ENCODE measurements at places on chromosomes 1 and 21.

- no peak for DNase-seq
Observed at GRCh38 chr1:17052038-17052437, 1.8 kb downstream of the SDHB start.

DNA sequence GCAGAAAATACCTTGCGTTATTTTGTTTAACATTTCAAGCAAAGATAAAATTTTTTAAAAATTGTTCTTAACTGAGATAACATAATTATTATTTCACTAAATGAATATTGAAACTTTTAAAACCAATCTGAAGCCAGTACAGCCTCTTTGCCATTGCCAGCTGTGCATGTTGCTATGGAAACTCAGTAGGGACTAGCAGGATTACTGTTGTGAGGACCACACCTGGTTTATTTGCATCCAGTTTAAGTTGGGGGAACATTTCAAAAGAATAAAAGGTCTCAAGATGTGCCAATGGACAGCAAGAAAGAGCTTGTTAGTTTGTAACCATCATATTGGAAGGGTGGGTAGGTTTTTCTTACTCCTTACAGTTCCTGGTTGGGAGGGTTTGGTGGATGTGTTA, 80.7 kb downstream of the POU2F1 start:
- DNase-seq, result no peak

DNA sequence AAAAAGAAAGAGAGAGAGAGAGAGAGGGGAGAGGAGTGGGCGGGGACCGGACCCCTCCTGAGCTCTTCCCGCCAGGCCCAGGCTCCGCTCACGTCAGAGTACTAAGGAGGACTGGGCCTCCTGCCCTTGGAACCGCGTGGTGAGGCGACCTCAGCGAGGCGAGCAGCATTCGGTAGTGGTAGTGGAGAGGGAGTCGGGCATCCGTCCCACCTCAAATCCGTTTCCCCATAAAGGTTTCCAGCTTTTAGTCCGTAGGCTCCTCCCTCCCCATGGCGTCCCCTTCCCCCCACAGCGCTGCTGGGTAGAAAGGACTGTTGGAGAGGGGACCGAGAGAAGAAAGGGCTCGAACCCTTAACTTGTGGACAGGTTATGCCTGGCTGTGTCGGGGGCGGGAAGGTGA, 124.4 kb upstream of the BARHL2 start:
- peak; percentile 22 for DNase-seq

GRCh38 chr1:68918563-68918962, 421.7 kb upstream of the DEPDC1 start:
- DNase-seq, result no peak

DNA sequence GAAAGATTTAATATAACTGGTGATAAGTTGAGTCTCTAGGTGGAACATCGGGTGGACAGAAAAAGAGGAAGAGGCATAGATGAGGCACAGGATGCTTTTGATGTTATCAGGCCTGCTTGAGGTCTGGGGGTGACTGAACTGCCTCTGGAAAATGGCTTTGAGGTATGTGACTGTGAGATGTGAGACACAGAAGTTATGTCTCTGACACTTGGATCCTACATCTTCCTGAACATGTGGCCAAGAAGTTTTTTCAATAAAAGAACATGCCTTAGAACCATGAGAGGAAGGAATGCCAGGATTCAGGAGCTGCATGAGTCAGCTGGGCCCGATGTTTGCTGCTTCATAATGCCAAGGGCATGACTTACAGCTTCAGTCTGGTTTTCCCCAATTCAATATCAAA, 11.5 kb upstream of the AIM2 start:
- no peak for DNase-seq

DNA sequence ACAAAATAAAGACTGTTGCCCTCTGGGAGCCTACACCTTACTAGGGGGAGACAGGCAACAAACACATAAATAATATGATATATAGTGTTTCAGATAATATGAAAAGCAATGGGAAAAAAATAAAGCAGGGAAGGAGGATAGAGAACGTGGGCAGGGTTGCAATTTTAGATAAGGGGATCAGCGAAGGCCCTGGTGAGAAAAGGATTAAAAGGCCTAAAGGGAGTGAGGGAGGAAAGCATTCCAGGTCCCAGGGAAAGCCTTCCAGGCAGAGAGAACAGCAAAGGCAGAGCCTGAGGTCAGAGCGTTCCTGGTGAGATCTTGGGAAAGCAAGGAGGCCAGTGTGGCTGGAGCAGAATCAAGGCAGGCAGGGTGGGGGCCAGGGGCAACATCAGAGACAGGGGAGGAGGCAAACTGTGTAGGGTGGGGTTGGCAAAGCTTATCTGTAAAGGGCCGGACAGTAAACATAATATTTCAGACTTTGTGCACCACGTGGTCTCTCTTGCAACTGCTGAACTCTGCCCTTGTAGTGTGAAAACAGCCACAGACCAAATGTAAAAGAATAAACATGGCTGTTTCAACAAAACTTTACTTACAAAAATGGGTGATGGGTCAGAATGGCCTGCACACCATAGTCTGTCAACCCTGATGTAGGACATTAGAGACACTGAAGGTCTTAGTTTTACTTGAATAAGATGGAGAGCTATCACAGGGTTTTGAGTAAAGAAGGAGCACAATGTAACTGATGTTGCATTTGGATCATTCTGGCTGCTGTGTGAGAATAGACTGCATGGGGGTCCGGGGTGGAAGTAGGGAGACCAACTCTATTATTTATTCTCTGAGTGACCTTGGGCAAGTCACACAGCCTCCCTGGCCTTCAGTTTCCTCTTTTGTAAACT, 13.3 kb upstream of the CPT2 start:
- DNase-seq, result peak; percentile 77

DNA sequence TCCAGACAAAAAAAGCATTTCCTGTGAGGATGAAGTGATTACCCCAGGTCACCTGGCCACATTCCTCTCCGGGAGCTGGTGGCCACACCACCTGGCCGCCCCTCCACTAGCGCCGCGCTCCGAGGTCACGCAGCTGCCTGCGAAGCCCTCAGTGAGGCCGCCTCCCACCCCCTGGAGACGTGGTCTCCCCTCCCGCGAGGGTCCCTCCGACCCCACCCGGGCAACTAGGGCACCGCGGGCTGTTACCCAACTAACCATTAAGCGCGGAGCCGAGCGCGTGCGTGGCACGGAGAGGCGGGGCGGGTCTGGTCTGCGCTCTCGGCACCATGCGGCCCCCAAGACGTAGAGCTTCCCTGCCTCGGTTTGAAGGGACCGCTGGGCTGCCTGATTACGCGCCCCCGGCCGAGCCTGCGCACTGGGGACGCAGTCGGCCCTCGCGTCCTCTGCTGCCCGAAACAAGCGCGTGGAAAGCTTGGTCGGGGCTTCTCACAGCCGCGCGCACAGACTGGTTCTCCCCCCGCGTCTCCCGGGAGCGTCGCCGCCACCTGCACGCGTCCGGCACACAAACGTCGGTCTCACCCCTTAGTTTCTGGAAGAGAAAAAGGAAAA, 106.5 kb downstream of the SLC16A1 start:
- no peak for DNase-seq

GRCh38 chr1:212612041-212612961, 3.7 kb downstream of the ATF3 start:
- DNase-seq, result no peak

DNA sequence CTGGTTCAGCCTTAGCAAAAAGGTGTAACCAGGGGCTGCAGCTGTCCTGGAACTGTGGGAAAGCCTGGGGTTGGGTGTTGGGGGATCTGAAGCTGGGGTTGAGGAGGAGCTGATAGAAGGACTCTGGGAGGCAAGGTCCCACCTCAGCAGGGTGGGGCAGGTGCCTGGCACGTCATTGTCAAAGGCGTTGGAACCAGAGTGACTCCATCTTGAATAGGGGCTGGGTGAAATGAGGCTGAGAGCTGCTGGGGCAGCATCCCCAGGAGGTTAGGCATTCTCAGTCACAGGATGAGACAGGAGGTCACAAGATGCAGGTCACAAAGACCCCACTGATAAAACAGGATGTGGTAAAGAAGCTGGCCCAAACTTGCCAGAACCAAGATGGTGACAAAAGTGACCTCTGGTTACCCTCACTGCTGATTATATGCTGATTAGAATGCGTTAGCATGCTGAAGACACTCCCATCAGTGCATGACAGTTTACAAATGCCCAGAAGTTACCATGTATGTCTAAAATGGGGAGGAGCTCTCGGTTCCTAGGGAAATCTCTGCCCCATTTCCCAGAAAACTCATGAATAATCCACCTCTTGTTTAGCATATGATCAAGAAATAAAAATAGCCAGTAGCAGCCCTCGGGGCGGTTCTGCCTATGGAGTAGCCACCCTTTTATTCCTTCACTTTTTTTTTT, 85.4 kb downstream of the IER5 start:
- DNase-seq, result no peak

- no peak for DNase-seq
Observed at GRCh38 chr1:112528076-112528475, 19.3 kb downstream of the WNT2B start.

GRCh38 chr1:183313063-183313462, 105.1 kb downstream of the NMNAT2 start:
- no peak for DNase-seq

DNA sequence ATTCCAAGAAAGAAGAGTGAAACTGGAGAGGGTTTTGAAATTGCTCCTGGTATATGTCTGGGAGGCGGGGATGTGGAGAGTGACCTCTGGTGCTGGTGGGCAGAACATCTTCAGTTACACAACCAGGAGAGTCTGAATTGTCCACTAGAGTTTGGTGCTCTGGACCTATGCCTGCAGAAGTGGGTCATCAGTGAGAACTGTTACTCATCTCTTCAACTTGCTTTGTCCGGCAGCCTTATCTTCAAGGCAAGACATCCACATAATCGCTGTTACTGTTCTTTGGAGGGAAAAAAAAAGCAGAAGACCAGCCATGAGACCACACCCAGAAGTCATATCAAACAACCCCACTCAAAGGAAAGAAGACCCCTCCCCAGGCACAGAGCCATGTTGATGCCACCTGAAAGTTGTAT, 14.9 kb downstream of the SH2D1B start:
- DNase-seq, result no peak

- no peak for DNase-seq
Observed at GRCh38 chr1:208157769-208158168, 86.4 kb downstream of the PLXNA2 start.

- peak; percentile 82 for DNase-seq
Observed at GRCh38 chr1:16082283-16083038, 9.0 kb upstream of the FAM131C start.

DNA sequence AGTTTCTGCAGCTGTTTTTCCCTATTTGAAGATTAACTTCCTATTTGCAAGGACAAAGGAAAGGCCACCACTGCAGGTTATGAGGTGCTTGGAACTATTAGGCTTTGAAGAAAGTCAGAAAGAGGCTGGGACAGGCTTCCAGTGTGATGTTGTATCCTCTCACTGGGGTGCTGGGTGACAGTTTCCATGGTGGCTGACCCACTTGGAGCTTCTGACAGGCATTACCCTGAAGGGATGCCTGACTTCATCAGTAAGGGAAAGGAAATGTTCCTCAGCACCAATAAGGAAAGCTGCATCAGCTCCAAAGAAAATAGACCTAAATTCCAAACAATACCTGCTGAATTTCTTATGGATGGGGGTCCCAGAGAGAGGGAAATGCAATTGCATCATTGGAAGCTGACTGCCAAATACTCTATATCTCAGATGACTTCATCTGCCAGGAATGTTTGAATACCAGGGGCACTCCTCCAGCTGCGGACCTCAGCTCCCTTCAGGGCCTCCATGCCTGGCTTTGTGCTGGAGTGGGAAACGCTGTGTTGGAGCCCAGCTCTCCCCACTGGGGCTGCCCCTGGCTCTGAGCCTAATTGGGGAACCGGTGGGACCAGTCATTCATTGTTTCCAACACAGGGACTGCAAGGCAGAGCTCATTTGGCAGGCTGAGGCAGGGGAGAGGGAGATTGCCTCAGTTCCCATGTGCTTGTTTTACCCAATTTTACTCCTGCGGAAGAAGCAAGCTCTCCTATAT, 76.6 kb downstream of the RGL1 start:
- peak; percentile 95 for DNase-seq

- DNase-seq, result no peak
Observed at GRCh38 chr1:61005614-61006580, 76.5 kb upstream of the NFIA start.

GRCh38 chr1:197027359-197027758, 39.7 kb downstream of the F13B start:
- no peak for DNase-seq

GRCh38 chr1:173853074-173853473, 14.7 kb downstream of the GAS5 start:
- DNase-seq, result no peak

- peak; percentile 88 for DNase-seq
Observed at GRCh38 chr1:21933397-21934248, 3.5 kb downstream of the HSPG2 start.

GRCh38 chr21:46122758-46123683, 25.1 kb downstream of the COL6A2 start:
- DNase-seq, result no peak

DNA sequence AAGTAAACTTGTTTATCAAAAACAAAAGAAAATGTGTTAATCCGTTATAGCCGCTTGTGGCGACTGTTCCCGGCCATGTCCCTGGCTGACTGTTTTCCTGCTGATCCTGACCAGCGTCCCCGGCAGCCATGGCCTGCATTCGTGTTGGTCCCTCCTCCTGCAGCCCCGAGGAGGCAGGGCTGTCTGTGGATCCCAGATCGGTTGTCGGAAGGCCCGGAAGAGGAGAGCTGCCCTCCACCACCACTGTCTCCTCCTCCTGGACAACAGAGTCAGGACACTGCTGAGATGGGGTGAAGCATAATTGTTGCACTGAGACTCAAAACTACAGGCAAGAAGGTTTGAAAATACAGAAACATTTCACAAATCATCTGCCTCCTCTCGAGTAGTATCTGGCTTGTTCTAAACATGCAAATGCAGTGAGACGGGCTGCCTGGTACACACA, 3.6 kb upstream of the MXRA8 start:
- no peak for DNase-seq

DNA sequence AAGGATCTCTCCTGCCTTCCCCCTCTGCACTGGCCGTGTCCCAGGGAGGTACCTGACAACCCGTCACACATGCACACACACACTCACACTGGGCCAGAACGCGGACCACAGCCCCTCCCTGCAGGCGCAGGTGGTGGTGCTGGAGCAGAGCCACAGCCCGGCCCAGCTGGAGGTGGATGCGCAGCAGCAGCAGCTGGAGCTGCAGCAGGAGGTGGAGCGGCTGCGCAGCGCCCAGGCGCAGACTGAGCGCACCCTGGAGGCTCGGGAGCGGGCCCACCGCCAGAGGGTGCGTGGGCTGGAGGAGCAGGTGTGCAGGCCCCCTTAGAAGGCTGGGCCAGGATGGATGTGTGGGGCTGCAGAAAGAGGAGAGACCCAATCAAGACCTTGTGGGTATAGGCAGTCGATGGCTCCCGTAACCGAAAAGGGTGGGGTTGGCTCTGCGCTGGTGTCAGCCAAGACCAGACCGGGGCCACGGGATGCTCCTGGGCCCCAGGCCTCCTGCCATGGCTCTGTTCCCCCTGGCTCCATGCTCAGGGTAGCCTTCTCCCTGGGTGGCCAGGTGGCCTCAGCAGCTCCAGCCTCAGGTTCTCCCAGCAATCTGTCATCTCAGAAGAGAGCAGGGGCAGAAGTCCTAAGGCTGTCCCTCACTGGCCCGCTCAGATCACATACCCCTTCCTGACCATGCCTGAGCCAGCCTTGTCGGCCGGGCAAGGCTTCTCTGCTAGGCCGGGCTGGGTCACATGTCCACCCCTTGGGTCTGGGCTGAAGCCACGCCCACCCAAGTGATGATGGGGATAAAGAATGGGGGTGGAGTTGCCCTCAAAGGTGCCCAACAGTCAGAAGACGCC, 8.9 kb downstream of the MFAP2 start:
- DNase-seq, result peak; percentile 52
